ENCODE measurements at places on chromosomes 1 and 21. TPM values are rescaled to one million over a fixed set of nuclear protein-coding genes. Genes with fewer than 3 reads are reported as not detected.

DNA sequence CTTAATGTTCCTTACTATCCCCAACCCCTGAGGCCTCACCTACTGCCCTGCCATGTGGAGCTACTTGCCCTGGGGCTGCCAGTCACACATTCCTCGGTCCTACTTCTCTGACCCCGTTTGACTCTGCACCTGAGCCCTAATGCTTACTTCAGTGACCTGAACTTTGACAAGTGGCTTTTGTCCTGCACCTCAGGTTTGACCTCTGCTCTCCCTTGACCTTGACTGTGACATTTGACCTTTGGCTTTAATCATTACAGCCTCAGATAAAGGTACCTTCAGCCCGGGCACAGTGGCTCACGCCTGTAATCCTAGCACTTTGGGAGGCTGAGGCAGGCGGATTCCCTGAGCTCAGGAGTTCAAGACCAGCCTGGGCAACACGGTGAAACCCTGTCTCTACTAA is 22.8 kb downstream of the MR1 start:
- DNase-seq = no peak

- DNase-seq = no peak
Observed at GRCh38 chr1:85033221-85033620, 15.1 kb downstream of the MCOLN3 start.

DNA sequence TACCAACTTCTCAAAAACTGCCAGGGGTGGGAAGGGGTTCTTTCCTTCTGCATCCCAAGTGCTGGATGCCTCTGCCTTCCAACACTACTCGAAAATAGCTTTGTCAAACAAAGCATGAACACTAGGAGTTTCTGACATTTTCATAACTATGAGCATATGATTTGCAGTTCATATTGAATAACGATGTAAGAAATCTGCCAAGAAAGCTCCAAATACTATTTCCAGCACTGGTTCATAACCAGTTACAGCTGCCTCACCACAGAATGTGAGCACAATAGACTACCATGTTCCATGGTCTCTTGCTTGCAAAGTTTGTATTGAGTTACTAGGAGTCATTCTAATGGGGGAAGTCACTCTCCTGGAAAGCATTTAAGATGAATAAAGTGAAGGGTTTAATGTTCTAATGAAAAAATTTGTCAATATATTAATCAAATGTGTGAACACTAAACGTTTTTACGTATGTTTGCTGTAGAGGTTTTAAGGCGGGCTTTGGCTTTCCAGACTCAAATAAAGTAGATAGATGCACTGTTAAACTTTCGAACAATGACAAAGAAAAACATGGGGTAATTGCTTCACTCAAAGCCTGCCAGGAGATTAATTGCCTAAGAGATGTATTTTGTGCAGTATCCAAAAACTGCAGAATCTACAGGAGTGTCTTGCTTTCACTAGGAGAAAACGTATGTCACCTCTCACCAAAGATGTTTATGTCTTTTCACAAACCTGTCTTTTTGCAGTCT is 78.6 kb upstream of the UBE2U start:
- DNase-seq = no peak

- peak; percentile 36 for DNase-seq
Observed at GRCh38 chr1:218584418-218585155, 239.5 kb downstream of the TGFB2 start.

GRCh38 chr21:45753445-45753844 is 109.9 kb downstream of the PCBP3 start:
- no peak for DNase-seq

The EFNA3 gene
- 1.4 TPM for total RNA-seq

The SLC39A1 gene
- total RNA-seq = 203 TPM

The S100A1 gene
- total RNA-seq = 9.7 TPM

All from renal cortical epithelial cell (primary cell).